ENCODE measurements at places on chromosomes 3 and 15.

GRCh38 chr15:38611228-38611627 is 46.6 kb upstream of the RASGRP1 start:
- no peak for DNase-seq

- no peak for DNase-seq
Measured at GRCh38 chr3:107710851-107711250, 188.1 kb downstream of the BBX start.

- no peak for DNase-seq
Measured at GRCh38 chr3:13188975-13189374, 115.7 kb upstream of the IQSEC1 start.

DNA sequence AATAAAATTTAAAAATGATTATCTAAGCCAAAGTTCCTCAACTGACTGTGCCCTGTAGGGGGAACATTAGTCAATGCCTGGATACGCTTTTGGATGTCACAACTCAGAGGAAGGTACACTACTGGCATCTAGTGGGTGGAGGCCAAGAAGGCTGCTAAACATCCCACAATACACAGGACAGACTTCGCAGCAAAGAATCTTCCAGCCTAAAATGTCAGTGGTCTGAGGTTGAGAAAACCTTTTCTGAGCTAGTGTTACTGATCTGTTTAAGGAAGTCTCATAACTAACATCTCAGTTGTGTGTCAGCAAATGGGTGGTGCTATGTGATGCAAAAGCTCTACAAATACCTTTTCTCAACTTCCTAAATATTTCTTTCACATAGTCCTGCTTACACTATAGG is 20.9 kb upstream of the LDHAL6B start:
- DNase-seq, result no peak

DNA sequence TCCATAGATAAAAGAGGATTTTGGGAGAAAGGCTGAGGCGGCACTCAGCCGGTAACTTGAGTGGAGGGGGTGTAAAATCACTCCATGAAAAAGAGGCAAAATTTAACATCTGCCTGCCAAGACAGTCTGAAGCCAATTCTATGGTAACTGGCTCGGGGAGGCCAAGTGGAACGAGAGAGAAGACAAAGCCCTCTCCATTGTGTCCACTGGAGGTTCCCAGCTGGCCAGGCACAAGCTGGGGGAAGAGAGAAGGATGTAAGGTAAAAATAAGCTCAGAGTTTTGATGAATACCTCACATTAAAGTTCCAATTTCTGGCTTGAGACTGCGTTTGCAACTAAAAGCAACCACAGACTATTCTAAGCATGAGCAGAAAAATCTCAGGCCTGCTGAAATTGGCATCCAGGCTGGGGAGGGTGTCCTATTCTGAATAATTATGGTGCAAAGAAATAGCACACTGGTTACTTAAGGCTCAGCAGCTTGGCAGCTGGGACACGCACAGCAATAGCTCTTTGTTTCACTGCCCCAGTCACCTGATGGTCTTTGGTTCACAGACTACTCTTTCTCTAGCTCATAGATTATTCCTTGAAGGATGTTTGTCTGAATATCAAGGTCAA is 48.8 kb downstream of the CHRD start:
- DNase-seq, result no peak

GRCh38 chr3:19331931-19332330 is 183.6 kb downstream of the KCNH8 start:
- DNase-seq, result no peak

DNA sequence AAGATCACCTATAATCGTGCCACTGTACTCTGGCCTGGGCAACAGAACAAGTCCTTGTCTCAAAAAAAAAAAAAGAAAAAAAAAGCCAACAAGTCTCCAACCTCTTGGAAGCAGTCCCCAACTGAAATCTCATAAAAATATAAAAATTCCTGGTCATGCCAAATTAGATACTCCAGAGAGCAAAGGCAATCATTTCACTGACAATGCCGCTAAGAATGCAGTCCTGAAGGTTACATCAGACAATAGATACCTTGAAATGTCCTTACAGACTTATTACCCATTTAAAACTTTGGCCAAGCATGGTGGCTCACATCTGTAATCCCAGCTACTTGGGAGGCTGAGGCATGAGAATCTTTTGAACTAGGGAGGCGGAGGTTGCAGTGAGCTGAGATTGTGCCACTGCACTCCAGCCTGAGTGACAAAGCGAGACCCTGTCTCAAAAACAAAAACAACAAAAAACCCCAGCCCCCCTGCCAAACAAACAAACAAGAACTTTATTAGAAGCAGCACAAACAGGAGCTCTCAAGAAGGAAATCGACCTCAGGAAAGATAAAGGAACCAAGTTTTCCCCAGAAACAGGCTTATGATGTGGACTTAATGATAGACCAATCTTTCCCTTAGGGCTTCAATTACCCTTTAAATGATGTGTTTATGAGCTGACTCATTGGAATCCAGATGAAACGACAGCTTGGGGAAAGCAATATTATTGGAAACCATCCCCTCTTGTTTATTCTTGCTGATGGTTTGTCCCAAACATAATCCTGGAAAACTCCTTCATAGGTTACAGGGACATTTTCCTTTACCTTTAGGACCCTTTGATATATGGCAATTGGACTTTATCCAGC is 53.1 kb upstream of the XCR1 start:
- no peak for DNase-seq

GRCh38 chr3:130379274-130379673 is 33.8 kb downstream of the COL6A5 start:
- no peak for DNase-seq

GRCh38 chr3:66761093-66761780 is 236.9 kb upstream of the KBTBD8 start:
- DNase-seq, result no peak

DNA sequence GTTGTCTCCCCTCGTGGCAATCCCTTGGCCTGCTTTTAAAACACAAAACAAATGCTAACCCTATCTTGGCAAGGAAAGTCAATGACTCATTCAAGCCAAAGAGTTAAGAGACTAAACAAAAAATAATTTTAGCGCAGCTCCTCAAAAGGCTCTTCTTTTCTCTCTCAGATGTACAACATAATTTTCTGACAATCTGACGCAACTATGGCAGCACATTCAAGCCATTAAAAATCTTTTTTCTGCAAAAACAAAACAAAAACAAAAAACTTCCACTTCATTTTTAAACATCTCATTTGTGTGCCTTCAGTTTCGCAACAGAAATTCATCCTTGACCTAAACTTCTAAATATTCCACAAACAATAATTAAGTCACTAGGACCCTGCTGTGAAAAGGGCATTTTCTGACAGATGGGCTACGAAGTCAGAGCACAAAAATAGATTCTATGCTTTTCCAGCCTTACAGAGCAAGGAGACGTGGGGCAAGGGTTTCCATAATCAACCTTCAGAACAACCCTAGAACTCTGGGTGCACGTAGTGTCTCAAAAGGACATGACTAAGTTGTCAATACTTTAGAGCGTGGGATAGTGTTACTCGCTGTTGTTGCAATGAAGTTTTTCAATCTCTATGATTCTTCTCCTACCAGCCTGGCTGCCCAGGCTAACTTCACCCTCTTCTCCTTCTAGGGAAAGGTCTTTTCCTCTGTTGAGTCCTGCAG is 84.3 kb downstream of the MB21D2 start:
- peak; percentile 39 for DNase-seq

DNA sequence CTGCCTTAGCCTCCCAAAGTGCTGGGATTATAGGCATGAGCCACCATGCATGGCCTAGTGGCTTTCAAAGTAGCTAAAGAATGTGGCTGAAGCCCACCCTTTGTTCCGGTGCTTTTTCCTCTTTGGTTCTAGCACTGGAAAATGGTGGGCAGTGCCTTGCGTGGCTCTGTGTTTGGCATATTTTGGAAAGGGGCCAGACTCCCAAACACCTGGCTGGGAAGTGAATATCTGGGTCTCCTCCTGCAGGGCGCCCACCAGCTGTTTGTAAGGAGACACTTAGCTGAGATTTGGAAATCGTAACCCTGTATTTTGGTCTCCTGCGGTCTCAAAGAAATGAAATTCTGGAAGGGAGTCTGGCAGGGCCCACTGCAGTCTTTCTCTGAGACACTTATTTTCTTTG is 336.4 kb downstream of the IL20RB start:
- DNase-seq, result no peak

- no peak for DNase-seq
Measured at GRCh38 chr15:80333261-80333660, 70.9 kb upstream of the ARNT2 start.

- no peak for DNase-seq
Measured at GRCh38 chr3:143060906-143061305, 58.7 kb upstream of the CHST2 start.

GRCh38 chr3:110779581-110779980 is 292.0 kb upstream of the NECTIN3 start:
- no peak for DNase-seq

- DNase-seq, result peak; percentile 15
Measured at GRCh38 chr15:75455982-75456531, 4.6 kb upstream of the SIN3A start.

DNA sequence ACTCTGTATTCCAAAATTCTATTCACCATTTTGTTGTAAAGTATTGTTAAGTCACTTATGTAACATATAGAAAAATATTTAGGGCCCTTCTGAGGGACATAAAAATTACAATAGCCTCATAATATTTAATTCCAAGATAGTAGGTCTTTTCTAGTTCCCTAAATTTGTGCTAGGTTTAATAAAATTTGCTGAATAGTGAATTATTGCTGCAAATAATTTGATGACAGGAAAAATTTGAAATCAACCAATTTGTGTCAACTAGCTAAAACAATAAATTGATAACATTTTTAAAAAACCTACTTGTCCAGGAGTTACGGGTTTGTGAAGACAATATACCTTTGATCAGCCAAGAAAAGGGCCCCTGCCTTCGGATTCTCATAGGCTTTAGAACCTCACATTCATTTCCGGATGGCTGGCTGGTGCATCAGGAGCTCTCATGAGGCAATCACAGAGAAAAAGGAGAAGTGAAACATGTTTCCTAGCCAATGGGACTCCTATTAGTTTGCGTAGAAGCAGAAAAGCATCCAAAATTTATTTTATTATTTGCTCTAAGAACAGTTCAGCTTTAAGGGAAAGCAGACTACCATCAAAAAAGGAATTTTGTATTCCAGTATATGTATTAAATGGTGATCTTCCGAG is 177.2 kb downstream of the LRRC3B start:
- no peak for DNase-seq

- DNase-seq, result no peak
Measured at GRCh38 chr3:109131276-109131675, 5.2 kb upstream of the C3orf85 start.

DNA sequence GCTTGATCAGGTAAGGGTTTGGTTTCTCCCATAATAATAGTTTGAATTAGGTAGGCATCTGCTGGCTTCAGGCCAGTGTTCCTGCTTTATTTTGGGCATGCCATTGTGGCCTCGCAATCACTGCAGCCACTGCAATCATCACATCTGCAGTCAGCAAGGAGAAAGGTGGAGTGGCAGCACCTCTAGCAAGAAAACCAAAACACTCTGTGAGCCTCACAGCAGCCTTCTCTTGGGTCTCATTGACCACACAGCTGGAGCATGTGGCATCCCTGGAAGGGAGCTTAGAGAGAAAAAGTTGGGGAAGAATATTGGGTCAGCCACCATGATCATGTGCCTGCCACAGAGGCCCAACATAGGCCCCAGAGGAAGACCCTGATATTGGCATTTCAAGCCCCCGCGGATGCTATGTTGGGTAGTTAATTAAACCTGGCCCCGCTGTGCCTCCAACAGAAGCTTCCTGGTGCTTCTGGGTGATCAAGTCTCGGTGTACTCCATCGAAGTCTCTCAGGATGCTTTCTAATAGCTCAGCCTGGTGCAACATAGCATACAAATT is 158.0 kb upstream of the UBE2E1 start:
- DNase-seq, result no peak

DNA sequence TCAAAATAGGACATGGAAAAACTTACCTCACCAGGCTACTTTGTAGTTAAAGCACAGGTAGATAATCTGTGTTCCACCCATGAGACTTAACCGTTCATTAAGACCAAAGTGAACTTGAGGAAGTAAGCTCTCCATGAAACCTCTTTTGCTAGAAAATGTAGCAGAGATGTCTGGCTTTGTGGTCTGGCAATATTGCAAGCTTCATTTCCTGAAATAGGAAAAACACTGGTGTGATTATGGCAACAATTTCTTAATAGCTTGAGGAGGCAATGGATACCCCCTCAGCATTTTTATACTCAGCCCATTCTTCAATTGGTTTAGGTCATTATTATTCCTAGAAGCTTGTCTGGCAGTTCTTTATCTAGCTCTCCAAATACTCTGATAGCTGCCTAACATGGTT is 957.3 kb downstream of the IGSF11 start:
- no peak for DNase-seq

DNA sequence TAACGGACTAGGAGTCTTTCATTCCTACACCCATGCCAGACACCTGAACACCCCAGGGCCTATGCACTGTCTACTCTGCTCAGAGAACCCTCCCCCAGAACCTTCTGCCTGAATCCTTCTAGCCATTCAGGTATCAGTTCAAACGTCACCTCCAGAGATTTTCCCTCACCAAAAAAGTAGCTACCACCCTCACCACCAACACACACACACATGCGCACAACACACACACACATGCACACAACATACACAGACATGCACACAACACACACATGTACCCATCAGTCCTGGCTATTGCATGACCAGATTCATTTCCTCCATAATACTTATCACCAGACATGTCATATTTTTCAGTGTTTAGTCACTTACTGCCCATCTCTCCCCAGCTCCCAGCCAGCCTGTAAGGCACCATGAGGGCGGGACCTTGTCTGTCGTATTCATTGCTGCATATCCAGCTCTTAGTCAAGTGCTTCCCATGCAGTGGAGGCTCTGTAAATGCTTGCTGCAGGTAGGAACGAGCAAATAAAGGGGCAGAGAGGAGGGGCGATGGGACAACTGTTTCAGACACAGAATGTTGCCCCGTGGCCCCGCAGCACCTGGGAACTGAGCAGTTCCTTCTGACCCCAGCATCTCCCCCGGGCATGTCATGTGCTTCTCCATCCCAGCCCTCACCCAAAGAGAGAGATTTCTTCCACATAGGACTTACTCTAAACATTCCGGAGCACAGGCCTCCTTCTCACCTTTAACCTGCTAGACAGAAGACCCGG is 29.2 kb downstream of the XXYLT1 start:
- DNase-seq, result no peak

DNA sequence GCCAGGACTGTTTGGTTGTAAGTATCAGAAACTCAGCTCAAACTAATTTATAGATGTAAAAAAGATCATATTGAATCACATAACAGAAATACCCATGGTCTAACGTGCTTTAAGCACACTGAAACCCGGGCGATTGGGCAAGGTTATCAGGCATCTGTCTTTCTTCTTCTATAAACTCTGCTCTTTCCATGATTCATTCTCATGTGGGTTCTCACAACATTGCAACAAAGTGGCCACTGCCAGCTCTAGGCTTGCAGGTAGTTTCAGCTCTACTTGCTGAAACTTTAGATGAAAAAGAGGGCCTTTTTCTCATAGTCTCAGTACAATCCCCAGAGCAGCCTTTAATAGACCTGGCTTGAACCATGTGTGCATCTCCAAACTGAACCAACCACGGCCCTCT is 456.1 kb downstream of the MFSD1 start:
- no peak for DNase-seq

GRCh38 chr3:79297245-79297960 is 470.4 kb downstream of the ROBO1 start:
- peak; percentile 79 for DNase-seq

Measured in brain pericyte (primary cell).